Fibroblast of pulmonary artery (primary cell): ENCODE measurements at places on chromosomes 13 and 19.
A peak's percentile ranks its signal among the peaks of the same experiment; 100 is the strongest.

DNA sequence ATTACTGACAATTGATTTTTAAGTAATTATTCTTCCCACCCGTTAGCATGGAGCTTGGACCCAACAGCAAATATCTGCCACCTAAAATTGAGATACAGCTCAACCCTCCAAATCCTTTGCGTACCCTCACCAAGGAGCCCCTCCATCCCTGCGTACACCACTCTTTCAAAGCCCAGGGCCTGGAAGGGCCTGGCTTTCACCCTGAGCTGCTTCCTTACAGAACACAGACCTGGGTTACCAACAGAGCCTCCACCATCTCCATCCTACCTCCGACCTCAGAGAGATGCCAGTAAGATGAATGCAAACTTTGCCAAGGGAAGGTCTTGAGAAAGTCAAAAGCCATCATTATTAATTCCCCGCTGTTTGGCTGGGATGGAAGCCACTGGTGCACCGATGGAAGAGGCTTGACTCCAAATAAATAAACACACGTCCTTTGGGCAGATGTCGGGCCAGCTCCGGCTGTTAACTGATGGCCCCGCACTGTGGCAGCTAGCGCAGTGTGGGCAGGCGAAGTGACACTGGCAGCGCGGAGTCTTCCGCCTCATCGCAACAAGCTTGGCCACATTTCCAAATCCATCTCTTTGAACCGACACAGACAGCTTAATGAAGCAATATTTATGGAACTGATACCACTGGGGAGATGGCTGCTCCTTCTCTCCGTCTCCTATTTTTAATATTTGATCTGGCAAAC lies 150.2 kb upstream of the VSTM2B start:
- no peak for DNase-seq

DNA sequence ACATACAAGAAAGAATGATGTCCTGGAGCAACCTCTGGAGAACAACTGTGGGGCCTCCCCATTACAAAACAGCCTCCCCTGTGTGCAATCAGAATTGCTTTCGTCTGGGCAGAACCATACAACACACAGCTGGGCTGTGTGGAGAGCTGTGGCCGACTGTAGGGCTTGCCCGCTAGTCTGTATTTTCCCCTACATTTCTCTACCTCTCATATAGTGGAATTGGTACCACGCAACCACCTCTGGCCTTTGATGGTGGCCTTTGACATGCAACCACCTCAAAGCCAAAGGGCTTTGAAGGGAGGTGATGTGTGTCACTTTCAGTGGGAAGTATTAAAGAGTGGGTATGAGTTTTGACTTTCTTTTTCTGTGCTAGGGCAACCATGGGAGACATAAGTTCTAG lies 34.0 kb downstream of the GARRE1 start:
- no peak for DNase-seq

GRCh38 chr13:24997367-24997967 lies 98.5 kb upstream of the PABPC3 start:
- peak; percentile 51 for DNase-seq

DNA sequence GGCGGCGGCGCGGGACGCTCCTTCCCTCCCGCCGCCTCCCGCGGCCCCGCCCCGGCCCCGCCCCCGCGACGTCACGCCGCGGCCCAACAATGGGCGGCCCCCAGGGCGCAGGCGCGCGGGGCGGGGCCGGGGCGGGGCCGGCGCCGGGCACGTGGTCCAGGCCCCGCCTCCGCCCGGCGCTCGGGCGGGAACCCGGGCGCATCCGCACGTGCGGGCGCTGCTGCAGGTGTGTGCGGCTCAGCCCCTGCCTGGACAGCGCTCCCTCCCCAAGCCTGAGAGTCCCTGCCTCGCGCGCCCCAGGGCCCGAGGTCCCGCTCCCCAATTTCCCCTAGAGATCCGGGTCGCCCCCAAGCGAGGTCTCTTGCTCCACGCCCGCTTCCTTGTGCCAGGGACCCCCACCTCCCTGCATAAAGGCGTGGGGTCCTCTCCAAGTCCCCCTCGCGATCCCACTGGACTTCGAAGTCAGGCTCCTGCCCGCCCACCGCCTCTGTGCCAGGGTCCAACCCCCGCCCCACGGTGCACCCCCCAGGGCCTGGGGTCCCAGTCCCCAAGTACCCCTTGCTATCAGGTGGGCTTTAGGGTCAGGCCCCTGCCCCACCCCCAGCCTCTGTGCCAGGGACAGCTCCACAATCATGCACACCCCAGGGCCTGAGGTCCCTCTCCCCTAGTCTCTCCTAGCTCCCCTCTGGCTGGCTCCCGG lies at the start of gene MEX3D:
Gene MEX3D, minus strand, starts transcription at position 6 of the 700 bp plus-strand sequence. CDS start 267 bp downstream, outside the sequence.
- DNase-seq: peak; percentile 62

DNA sequence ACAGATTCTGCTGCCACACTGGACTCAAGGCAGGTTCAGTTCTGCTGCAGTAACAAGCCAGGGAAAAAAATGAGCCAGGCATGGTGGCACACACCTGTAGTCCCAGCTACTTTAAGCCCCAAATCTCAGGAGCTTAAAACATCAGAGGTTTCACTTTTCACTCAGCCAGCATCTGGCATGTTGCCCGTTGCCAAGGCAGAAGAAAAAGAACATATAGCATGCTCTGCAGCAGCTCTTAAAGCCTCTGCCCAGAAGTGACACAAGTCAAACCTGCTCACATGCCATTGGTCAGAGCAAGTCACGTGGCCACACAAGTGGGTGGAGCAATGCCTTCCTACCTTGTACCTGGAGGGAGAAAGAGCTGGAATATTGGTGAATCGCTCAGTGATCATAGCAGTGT lies 14.7 kb upstream of the ADGRE5 start:
- peak; percentile 84 for DNase-seq

DNA sequence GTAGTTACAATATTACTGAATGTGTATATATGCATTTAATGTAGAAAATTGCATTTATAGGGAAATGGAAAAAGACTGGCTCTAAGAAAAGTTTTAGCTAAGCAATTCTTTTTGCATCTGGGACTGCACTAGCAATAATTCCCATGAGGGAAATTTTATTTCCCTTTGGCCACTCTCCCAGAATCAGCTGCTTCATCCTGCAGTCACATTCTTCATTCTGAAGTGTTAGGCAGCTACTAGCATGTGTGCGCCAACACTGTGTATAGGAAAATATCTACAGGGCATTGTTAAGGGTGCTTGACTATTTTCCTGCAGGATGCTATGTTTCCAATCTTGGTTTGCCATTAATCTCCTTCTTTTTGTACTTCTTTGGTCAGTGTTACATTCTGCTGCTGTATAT lies 312.8 kb upstream of the PCDH20 start:
- DNase-seq: peak; percentile 79

GRCh38 chr19:32914879-32915660 lies 45.5 kb upstream of the SLC7A9 start:
- no peak for DNase-seq

GRCh38 chr13:32609428-32609827 lies 23.2 kb downstream of the PDS5B start:
- no peak for DNase-seq

- no peak for DNase-seq
Observed at GRCh38 chr19:55103190-55103589, 14.2 kb downstream of the PPP1R12C start.

GRCh38 chr13:86368924-86369323 lies 569.7 kb upstream of the SLITRK6 start:
- no peak for DNase-seq

GRCh38 chr13:97810152-97810551 lies 143.3 kb upstream of the IPO5 start:
- DNase-seq: peak; percentile 50

- DNase-seq: no peak
Observed at GRCh38 chr13:40609972-40610726, 56.3 kb downstream of the FOXO1 start.

- no peak for DNase-seq
Observed at GRCh38 chr13:100336795-100337516, 248.1 kb downstream of the PCCA start.

DNA sequence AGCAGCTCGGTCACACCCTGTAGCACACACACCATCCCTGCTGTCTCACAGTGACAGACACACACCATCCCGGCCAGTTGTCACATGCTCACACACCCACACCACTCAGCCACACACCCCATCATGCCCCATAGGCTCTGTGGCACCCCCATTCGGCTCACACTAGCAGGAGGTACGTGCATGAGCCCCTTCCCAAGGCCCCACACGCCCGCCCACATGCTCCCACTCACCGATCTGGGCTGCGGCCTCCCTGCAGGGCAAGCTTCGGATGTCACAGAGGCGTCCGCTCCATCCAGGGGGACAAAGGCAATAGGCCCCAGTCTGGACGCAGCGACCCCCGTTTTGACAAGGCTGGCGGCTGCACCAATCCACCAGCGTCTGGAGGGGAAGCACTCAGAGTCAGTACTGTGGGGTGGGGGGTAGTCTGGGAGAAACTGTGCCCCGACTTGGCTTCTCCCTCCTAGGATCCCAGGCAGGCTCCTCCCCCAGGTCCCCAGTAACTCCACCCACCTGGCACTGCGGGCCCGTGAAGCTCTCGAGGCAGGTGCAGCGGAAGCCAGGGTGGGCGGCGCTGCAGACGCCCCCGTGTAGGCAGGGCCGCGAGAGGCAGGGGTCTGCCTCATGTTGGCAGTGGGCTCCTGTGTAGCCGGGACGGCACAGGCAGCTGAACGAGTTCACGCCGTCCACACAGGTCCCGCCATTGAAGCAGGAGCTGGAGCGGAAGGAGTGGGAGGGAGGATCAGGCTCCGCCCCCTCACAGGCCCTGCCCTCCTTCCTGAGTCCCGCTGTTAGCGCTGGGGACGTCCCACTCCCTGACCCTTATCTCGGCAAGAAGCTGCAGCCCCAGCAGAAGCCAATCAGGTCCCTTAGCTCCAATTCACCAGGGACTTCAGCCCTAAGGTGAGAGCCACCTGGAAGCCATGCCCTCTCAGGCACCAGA lies 20.1 kb downstream of the NOTCH3 start:
- no peak for DNase-seq

DNA sequence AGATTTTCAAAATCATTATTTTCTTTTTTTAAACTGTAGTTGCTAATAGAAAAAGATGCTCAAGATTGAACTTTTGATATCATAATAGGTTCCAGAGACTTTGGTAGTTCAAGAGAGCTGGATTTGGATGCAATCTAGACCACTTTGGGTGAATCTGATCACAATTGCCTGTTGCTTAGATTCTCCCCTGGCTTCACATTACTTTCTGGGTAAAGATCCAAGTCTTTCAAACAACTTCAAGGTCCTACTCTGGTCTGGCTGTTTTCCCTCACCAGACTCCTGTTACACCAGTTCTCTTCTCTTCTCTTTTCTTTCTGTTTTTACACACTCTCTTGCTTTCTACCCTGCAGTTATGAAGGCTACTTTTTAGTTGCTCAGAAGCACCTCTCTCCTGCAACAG lies 7.4 kb upstream of the SPRY2 start:
- no peak for DNase-seq

DNA sequence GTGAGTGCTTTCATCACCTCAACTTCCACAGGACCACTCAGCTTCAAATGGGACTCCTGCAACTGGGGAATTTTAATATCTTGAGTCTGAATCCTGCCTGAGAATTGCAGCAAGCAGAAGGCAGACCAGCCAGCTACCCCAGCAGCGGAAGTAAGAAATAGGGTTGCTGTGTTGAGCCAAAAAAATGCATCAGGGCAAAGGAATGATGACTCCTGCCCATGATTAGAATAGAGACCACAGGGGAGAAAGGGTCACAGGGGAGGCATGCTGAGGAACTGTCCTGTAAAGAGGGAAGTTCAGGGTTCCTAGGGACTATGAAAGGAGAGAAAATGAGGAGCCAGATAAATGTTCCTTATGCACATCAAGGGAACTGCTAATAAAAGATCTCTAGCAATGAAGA lies 370.2 kb downstream of the KCTD12 start:
- DNase-seq: peak; percentile 76

DNA sequence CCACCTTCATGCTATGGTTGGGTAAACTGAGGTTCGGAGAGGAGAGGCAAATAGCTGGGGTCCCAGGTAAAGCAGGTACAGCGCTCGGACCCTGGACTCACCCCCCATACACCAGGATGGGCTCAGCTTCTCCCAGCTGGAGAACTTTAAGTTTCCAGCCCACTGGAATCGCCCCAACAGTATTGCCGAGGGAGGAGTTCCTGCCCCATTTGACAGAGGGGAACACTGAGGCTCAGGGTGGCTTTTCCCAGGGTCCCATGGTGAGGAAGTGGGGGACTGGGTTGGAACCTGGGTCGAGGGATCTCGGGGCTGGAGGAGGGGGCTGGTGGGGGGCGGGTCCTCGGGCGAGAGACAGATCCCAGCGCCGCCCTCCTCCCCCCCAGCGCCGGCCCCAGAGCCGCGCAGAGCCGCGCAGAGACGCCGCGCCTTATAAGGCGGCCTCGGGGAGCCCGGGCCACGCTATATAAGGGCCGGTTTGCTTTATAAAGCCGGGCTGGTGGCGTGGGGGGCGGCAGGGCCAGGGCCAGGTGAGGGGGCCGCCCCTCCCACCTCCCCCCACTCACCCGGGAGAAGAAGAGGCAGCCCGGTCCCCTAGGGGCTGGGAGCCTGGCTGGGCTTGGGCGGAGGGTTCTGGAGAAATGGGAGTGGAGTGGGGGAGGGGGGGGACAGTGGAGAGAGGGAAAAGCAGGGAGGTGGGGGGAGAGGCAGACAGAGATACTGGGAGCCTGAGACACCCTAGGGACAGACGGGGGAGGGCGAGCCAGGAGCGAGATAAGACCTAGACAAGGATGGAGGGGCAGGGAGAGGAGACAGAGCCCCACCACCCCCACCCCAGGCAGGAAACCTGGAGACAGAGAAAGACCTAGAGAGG lies 1.1 kb downstream of the CNN1 start:
- DNase-seq: peak; percentile 33

GRCh38 chr13:24605923-24606372 lies 74.3 kb upstream of the ATP12A start:
- peak; percentile 44 for DNase-seq

- no peak for DNase-seq
Observed at GRCh38 chr13:112014857-112015256, 52.1 kb upstream of the SOX1 start.

- no peak for DNase-seq
Observed at GRCh38 chr19:35717665-35718344, at the start of gene KMT2B. TSS of gene KMT2B (plus strand) at chr19:35718003. CDS start at chr19:35718019, 16 bp downstream.

GRCh38 chr13:95656386-95657015 lies 12.0 kb upstream of the DZIP1 start:
- peak; percentile 13 for DNase-seq

DNA sequence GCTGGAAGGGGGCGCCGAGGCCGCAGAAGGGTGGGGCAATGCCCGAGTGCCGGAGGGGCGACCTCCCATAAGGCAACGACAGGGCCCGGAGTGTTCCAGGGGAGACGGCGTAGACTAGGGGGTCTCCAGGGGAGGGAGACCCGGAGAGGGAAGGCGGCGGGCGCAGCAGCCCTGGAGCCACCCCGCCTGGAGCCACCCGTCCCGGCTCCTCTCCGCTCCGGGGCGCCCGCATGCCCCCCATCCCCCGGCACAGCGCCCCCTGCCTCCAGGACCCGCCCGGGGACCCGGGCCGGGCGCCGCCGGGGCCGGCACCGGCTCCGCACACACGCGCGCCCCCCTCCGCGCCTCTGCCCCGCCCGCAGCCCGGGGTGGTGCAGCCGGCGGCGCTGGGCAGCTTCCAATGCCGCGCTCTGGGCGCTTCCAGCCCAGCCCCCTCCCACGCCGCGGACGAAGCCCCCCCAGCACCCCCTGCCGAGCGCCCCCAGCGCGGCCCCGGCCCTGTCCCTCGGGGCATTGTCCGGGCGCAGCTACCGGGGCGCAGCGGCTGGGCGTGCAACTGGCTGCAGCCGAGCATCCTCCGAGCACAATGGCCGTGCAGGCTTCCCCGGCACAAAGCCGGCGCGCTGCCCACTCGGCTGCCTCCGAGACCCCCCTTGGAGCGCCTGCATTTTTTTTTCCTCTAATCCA lies 519 bp downstream of the PTPRS start:
- DNase-seq: no peak
